ENCODE measurements at places on chromosomes 2 and 18. TPM values are rescaled to one million over a fixed set of nuclear protein-coding genes. Genes with fewer than 3 reads are reported as not detected.

- no peaks in the 10 kb centered on the region for H3K4me1 ChIP-seq
- H3K4me3 ChIP-seq, result no peak overlapping the region
- peaks cover 47% of the 10 kb centered on the region for H3K27me3 ChIP-seq
- H3K36me3 ChIP-seq, result no peaks in the 10 kb centered on the region
Measured at GRCh38 chr2:95551055-95551568, 40.7 kb upstream of the TRIM43 start.

TMEM247 gene
- total RNA-seq, result not detected

- no peaks in the 10 kb centered on the region for H3K36me3 ChIP-seq
- H3K4me3 ChIP-seq, result no peak overlapping the region
- H3K4me1 ChIP-seq, result peaks cover 6% of the 10 kb centered on the region
- no peak for DNase-seq
- no peak overlapping the region for H3K27ac ChIP-seq
- H3K27me3 ChIP-seq, result no peaks in the 10 kb centered on the region
Measured at GRCh38 chr2:187594801-187595200, 40.6 kb upstream of the TFPI start.

CRYGD gene
- not detected for total RNA-seq

DNA sequence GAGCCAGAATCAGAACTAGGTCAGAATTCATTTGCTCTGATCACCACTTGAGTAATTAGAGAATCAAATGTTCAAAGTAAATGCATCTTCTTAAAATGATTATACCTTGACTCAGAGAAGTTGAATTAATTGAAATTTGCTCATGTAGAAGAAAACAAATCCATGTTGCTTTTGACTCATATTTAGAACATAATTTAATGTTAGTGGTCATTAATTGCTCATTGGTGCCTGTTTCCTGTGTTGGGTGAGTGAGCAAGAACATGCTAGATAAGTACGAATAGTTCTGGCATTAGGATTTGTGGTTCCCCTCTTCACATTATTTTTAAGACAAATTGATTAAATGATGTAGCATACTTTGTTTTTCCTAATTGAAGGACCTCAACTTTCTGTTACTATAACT lies 19.0 kb downstream of the ACVR2A start:
- DNase-seq, result no peak
- no peak overlapping the region for H3K27ac ChIP-seq
- peaks cover 10% of the 10 kb centered on the region for H3K4me1 ChIP-seq
- H3K36me3 ChIP-seq, result no peaks in the 10 kb centered on the region
- H3K4me3 ChIP-seq, result no peak overlapping the region

LCLAT1 gene
- total RNA-seq, result 27.5 TPM

GRCh38 chr2:138395565-138396306 lies 105.8 kb upstream of the SPOPL start:
- H3K27me3 ChIP-seq, result no peaks in the 10 kb centered on the region
- H3K36me3 ChIP-seq, result no peaks in the 10 kb centered on the region
- peak; percentile 94 for DNase-seq
- peak overlapping the region; percentile 93 for H3K27ac ChIP-seq

- no peak for DNase-seq
- H3K4me1 ChIP-seq, result peaks cover 31% of the 10 kb centered on the region
- no peak overlapping the region for H3K4me3 ChIP-seq
- H3K27ac ChIP-seq, result peak overlapping the region; percentile 85
- peaks cover 14% of the 10 kb centered on the region for H3K36me3 ChIP-seq
- no peaks in the 10 kb centered on the region for H3K27me3 ChIP-seq
Measured at GRCh38 chr2:144515696-144516410, 4.1 kb downstream of the ZEB2 start.

HAT1 gene
- 41.8 TPM for total RNA-seq

GRCh38 chr2:233338046-233338445 lies 16.2 kb upstream of the DGKD start:
- no peaks in the 10 kb centered on the region for H3K27me3 ChIP-seq
- no peak overlapping the region for H3K4me3 ChIP-seq
- H3K36me3 ChIP-seq, result no peaks in the 10 kb centered on the region
- DNase-seq, result no peak
- H3K27ac ChIP-seq, result no peak overlapping the region

GRCh38 chr2:162342321-162342720 lies 1.6 kb upstream of the GCA start:
- H3K4me1 ChIP-seq, result peaks cover 5% of the 10 kb centered on the region
- no peaks in the 10 kb centered on the region for H3K36me3 ChIP-seq
- peaks cover 74% of the 10 kb centered on the region for H3K27me3 ChIP-seq
- no peak overlapping the region for H3K4me3 ChIP-seq
- H3K27ac ChIP-seq, result no peak overlapping the region

GRCh38 chr2:149467436-149467835 lies 120.1 kb downstream of the MMADHC start:
- no peaks in the 10 kb centered on the region for H3K4me1 ChIP-seq

LONRF2 gene
- total RNA-seq, result not detected

DNA sequence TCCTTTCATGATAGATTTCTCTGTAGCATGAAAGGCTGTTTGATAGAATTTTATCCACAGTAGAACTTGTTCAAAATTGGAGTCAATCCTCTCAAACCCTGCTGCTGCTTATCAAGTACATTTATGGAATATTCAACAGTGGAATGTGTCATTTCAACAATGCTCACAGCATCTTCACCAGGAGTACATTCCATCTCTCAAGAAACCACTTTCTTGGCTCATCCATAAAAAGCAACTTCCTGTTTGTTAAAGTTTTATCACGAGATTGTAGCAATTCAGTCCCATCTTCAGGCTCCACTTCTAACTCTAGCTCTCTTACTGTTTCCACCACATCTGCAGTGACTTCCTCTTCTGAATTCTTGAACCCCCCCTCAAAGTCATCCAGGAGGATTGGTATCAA lies 29.4 kb downstream of the PDCL3 start:
- no peak overlapping the region for H3K4me3 ChIP-seq
- DNase-seq, result no peak
- no peaks in the 10 kb centered on the region for H3K27me3 ChIP-seq
- H3K27ac ChIP-seq, result no peak overlapping the region
- H3K36me3 ChIP-seq, result peaks cover 5% of the 10 kb centered on the region

PID1 gene
- 211 TPM for total RNA-seq

- peak overlapping the region; percentile 31 for H3K4me3 ChIP-seq
- peaks cover 6% of the 10 kb centered on the region for H3K36me3 ChIP-seq
- H3K27ac ChIP-seq, result no peak overlapping the region
Measured at GRCh38 chr2:168244318-168244717, 3.1 kb downstream of the STK39 start.

DNA sequence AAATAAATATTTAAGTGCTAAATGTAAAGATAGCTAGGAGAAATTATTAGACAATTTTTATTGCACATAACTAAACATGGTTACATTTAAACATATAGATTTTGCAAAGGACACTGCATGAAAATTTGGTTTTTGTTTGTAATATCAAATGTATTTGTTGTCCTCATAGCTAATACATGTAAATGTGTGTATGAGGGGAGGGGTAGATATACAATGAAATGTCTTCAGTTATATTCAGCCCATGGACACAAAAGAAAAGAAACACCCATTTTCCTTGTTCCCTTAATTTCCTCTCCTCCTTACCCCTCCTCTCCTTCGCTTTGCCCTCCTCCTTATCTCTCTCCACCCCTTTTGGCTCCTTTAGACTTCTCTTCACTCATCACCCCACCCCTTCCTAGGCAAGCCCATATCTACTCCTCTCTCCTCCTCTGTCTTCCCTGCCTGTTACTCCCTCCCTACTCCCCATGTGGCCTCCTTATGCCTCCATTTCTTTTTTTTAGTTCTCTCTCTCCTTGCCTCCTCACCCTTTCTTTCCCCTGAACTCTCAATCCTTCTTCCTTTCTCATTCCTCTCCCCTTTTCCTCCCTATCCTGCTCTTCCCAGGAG lies 1.4 kb downstream of the COL3A1 start:
- H3K4me1 ChIP-seq, result no peaks in the 10 kb centered on the region
- no peaks in the 10 kb centered on the region for H3K27me3 ChIP-seq
- no peak overlapping the region for H3K4me3 ChIP-seq
- DNase-seq, result no peak

AQP12B gene
- total RNA-seq, result not detected

DNA sequence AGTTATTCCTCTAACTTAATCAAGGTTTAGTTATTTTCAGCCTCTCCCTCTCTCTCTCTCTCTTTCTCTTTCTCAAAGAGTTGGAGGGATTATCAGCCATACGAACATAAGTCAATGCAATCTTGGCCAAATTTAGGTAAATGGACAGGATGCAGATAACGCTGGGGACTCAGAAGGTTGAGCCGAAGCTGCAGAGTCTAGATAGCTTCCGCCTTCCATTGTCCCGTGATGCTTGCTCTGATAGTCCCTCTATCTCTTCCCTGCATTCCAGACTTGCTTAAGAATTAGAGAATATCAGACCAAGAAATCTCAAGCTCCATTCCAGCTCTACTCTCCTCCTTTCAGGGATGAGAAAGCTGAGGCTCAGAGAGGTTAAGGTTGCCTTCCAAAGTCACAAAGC lies 502.8 kb upstream of the TNP1 start:
- peaks cover 18% of the 10 kb centered on the region for H3K4me1 ChIP-seq
- no peaks in the 10 kb centered on the region for H3K27me3 ChIP-seq
- H3K27ac ChIP-seq, result no peak overlapping the region

GRCh38 chr18:37668971-37669747 lies 103.6 kb upstream of the CELF4 start:
- no peaks in the 10 kb centered on the region for H3K4me1 ChIP-seq
- no peaks in the 10 kb centered on the region for H3K36me3 ChIP-seq
- H3K27ac ChIP-seq, result no peak overlapping the region
- no peaks in the 10 kb centered on the region for H3K27me3 ChIP-seq

DNA sequence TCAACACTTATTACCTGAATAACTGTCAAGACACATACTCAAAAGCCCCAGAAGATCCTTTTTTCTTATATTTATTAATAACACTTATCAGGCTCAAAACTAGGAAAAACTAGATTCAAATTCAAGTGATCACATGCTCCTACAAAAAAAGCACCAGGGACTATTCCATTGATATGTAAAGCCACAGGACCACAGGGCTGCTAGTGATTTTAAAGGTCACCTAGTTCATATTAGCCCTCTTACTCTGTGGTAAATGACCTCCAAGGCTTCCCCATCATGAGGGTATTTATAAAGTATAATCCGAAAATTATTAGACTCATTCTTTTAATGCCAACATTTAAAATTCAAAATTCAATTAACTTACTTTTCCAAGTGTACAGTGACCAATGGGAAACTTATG lies 52.5 kb downstream of the LRPPRC start:
- no peak overlapping the region for H3K27ac ChIP-seq
- H3K4me3 ChIP-seq, result no peak overlapping the region
- H3K4me1 ChIP-seq, result no peaks in the 10 kb centered on the region
- peaks cover 87% of the 10 kb centered on the region for H3K36me3 ChIP-seq

DNA sequence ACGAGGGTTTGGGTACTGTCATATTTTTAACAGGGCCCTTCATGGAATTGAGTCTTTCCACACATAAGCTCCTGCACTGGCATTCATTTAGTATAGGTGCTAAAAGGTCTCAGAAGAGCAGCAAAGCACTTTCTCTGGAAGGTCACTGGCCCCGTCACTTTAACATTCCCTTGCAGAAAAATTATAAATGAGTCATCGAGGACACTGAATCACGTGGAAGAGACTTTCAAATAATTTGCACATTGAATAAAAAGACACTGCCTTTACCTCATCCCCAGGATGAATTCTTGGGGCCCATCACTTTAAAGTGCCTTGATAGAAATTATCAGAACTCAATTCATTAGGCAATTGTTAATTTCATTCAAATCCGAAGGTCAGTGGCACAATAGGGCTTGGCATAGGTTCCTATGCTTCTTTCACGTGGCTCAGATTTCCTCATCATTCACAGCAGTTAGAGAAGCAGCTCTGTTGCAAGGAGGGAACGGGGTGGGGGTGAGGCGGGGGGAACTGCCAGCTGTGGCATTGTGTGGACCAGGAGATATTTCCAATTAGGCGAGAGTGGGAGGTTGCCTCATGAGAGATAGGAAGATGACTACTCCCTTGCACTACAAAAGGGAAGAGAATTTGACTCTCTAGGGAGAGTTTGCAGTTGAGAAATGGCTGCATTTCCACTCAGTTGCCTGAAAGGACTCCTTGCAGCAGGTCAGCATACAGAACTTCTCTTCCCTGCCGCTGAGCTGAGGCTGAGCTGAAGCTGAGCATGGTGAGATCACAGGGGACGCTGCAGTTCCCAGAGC lies 86.3 kb upstream of the NPAS2 start:
- peak overlapping the region; percentile 17 for H3K4me3 ChIP-seq
- H3K27me3 ChIP-seq, result no peaks in the 10 kb centered on the region
- peak; percentile 88 for DNase-seq
- H3K27ac ChIP-seq, result peak overlapping the region; percentile 57
- no peaks in the 10 kb centered on the region for H3K36me3 ChIP-seq
- peaks cover 20% of the 10 kb centered on the region for H3K4me1 ChIP-seq

Measured in MCF 10A (cell line).